ENCODE measurements at places on chromosomes 7 and 10.

DNA sequence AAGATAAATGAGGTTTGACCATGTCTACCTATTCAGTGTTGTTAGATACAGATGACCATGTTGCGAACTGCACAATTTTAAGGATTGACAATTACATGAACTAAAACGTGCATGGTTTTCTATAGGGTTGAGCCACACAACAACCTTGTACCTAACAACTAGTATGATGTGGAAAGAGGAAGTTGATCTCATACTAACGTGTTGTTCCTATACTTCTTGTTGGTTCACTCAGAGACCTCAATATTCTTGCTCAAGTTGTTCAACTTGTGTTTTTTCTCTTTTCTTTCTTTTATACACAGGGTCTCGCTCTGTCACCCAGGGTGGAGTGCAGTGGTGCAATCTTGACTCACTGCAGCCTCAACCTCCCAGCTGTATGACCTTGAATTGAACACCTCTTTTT lies 6.1 kb upstream of the KEL start:
- DNase-seq = no peak

DNA sequence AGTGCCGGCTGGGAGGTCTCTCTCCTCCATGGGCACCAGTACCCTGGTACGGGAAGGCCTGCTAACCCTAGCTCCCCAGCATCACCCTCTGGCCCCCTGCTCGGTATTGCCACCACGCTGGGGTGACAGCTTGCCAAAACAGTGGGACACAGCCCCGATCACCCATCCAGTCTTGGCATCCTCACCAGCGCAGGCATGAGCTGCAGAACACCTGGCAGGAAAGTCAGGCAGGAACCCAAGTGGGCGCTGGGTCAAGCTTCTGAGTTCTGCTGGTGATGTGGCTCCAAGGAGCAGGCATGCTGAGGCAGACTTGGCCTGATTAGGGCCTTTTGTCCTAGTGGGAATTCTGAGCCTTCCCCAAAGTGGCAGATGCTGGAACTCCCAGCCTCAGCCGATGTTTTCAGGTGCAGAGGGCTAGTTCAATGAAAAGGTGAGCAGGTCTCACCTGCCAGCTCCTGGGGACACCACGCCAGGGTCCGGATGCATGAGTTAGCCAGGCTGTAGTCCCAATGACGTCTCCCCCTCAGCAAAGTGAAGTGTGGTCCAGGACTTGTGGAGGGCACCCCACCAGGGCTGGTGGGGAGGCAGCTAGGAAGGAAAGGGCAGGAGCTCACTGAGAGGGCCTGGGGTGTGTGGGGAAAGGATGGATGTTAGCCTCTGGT lies 8.5 kb upstream of the ZNF22 start:
- DNase-seq = no peak

GRCh38 chr7:76281006-76281705 lies 21.3 kb upstream of the HSPB1 start:
- no peak for DNase-seq

DNA sequence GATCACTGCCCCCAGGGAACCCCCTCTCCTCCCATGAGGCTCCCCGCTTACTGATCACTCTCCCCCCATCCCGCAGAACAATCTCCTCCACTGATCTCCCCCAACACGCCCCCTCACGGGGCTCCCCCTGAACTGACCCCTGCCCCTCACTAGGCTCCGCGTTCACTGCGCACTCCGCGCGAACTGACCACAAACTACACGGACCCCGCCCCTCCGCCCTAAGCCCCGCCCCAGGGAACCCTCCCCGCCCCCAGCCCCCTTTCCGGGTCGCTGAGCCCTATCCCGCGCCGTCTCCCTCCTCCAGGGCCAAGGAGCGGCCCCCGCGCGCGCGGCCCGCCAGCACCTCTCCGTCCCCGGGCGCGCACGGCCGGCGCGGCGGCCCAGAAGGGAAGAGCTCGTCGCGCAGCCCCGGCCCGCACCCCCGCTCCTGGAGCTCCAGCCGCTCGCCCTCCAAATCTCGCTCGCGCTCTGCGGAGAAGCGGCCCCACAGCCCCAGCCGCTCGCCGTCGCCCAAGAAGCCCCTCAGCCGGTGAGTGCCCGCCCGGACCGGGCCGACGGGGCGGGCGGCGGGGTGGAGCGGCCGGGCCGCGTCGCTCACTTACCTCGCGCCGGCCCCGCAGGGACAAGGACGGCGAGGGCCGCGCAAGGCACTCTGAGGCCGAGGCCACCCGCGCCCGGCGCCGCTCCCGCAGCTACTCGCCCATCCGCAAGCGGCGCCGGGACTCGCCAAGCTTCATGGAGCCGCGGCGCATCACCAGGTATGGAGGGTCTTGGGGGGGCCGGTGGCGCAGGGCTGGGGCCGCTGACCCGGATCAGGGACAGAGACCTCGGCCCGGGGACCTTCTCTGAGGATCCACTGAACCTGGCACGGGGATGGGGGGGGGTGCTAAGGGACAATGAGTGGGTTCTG lies 19.9 kb upstream of the HSPB1 start:
- no peak for DNase-seq

- DNase-seq = no peak
Measured at GRCh38 chr7:30968747-30969603, 5.2 kb downstream of the GHRHR start.

DNA sequence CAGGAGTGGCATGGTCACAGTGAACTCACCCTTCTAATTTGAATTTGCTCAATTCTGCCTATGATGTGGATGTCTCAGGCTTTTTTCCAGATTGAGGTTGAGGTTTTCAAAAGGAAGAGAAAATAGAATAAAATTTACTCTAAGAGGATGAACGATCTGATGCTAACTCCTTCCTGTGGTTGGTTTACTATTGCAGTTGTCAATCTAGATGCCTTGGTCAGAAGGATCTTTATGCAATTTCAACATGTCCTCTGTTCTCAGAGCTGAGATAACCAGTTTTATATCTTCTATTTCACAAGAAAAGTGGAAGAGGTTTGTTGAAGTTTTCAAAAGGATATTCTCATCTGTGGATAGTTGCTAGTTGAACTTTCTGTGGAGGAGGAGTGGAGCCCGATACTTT lies 150.7 kb upstream of the WDR11 start:
- DNase-seq = no peak

DNA sequence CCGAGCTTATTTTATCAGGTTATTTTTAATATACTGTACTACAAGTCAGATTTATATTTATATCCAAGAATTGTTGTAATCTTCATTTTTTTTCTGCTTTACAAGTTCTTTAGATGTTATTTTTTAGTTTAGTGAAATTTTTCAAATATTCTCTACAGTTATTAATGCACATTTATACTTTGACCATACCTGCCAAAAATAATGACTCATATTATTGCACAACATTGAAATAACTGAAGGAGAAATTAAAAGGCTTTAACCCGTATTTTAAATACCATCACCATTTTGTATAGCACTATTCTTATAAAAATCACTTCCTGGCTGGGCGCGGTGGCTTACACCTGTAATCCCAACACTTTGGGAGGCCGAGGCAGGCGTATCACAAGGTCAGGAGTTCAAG lies 278.5 kb downstream of the BICC1 start:
- DNase-seq = peak; percentile 53

DNA sequence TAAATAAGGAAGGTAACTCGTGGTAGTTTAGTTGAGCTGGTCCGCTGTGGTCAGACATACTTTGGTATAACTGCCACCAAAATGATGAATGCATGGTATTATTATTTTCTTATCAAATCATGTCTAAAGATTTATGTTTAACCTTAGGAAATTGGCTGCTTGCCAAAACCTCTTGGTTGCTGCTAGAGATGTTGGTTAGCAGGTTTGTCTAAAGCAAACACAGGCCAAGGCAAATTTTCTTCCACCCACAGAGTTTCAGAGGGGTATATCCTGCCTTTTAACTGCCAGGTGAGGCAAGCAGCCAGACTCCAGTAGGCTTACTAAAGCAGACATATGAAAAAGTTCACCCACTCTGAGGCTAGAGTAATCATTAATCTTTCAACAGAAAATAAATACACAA lies 101.4 kb downstream of the SEMA3E start:
- peak; percentile 63 for DNase-seq

DNA sequence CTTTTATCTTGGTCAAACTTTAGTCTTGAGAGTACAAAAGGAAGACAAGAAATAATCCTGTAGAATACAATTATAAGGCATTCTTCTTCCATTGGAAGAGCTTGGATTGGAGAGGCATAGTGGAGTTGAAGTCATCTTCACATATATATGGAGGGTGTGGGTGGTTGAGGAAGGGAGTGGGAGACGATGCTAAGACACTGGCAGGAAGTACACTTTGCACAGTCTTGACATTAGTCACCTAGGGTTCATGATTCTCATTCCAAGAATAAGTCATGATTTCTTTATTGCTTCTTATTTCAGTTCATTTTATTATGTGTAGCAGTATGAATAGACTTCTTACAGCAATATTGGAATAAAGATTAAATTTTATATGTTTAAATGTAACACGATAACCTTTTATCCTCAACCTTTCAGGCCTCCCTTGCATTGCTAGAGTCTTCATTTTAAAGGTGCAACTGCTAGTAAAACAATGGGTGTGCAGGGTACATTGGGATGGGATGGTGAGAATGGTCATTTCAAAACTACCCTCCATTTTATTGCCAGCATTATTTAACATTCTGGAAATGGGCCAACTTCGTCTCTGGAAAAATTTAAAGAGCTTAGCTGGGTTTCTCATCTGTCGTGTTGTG lies 12.3 kb upstream of the SLC26A3 start:
- DNase-seq = no peak

DNA sequence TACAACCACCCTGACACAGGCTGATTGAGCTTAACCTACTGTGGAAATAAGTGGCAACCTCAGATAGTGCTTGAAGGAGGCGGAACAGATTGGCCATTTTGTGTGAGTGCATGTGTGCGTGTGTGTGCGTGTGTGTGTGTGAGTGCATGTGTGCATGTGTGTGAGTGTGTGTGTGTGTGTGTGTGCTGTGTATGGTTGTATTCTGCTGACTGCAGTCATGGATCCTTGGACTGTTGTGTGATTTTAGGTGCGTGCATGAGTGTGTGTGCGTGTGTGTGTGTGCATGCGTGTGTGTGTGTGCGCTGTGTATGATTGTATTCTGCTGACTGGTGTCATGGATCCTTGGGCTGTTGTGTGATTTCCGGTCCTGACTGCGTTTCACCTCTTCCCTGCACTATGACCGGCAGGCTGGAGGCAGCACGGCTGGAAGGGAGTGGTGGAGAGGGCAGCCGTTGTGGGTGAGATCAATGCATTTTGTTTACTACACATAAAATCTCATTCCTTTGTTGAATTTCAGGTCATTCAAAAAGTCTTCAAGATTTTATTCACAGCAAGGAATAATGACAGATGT lies 6.3 kb downstream of the IQCE start:
- DNase-seq = no peak

GRCh38 chr10:118698421-118698820 lies 56.3 kb downstream of the CACUL1 start:
- peak; percentile 7 for DNase-seq

DNA sequence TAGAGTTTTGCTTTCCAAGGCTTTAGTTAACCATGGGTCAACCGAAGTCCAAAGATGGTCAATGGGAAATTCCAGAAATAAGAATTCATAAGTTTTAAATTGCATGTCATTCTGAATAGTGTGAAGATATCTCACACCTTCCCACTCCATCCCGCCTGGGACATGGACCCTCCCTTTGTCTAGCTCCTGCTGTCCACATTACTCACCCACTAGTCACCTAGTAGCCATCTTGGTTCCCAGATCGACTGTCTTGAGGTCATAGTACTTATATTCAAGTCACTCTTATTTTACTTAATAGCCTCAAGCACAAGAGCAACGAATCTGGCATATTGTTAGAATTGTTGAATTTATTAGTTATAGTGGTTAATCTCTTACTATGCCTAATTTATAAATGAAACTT lies 366.6 kb downstream of the PRPF18 start:
- DNase-seq = no peak

DNA sequence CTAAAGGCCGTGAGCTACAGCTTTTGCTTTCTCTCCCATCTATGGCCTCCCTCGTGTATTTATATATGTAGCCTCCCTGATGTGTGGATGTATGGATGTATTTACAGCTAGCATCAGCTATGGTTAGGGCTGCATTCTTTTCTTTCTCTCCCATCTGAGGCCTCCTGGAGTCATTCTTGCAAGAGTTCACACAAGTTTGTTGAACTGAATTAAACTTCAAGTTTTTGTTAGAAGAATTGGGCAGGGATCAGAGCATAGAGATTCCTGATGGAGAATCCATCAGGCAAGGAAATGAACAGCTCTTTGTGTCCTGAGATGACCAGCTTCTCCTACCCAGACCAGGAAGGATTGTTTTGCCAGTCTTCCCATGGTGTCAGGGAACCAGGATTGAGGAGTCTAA lies 60.3 kb downstream of the AHCYL2 start:
- DNase-seq = no peak

DNA sequence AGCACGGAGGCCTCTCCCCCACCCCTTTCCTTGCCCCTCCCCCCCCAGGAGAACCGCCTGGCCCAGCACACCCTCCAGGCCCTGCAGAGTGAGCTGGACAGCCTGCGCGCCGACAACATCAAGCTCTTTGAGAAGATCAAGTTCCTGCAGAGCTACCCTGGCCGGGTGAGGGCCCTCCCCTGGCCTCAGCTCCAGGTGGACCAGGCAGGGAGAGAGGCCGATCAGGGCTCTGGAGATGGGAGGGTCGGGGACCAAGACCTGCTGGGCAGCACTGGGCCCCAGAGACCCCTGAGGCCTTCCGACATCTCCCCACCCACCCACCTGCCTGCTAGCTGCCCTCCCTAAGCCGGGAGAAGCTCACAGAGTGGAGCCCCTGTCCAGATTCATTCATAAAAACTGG lies 8.8 kb upstream of the SH2B2 start:
- no peak for DNase-seq

GRCh38 chr10:73828161-73828560 lies 16.8 kb upstream of the NDST2 start:
- no peak for DNase-seq

GRCh38 chr7:11450281-11450680 lies 381.7 kb downstream of the THSD7A start:
- DNase-seq = no peak
